ENCODE measurements at places on chromosomes 3 and 15.

GRCh38 chr3:133364704-133365103, 35.2 kb upstream of the BFSP2 start:
- no peak for DNase-seq

- DNase-seq, result no peak
Observed at GRCh38 chr15:98794211-98794610, 145.9 kb downstream of the IGF1R start.

GRCh38 chr3:194278186-194278845, 72.8 kb downstream of the CPN2 start:
- no peak for DNase-seq

- no peak for DNase-seq
Observed at GRCh38 chr3:13111173-13111872, 38.1 kb upstream of the IQSEC1 start.

DNA sequence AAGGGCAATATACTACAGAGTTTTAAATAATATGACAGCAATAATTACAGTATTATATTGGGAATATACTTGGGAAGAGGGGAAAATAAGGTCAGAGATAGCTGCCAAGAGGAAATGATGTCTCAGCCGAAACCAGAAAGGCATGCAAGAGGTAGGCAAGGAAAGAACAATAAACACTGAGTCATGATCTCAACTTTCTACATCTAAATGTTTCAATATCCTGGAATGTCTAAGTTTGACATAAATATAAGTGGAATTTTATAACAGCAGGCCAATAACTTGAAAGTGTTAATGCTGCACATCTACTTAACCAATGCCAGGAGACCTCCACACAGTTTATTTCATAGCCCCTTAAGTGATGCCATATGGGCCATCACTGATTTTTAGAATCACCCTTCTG, 99.8 kb upstream of the CPNE4 start:
- no peak for DNase-seq

DNA sequence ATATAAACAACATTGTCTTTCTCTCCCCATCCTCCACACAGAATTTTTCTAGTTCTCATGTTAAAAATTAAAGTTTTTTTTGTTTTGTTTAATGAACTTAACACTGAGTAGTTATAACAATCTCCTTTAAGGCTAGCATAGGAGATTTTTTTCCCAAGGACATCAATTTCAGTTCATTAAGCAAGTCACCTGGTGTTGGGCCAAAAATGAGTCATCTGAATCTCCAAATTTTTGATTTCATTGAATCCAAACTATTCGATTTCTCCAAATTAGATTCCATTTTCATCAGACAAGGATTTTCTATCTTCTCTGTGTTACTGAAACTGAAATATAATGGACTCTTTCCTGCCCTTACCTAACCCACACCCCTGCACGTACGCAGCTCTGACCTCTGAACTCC, 631.4 kb upstream of the MDFIC2 start:
- DNase-seq, result no peak

- no peak for DNase-seq
Observed at GRCh38 chr15:88725305-88726210, 77.7 kb upstream of the ACAN start.

GRCh38 chr3:28590860-28591259, 242.2 kb upstream of the AZI2 start:
- DNase-seq, result no peak

GRCh38 chr3:187662848-187663409, 7.3 kb downstream of the SST start:
- DNase-seq, result no peak

- DNase-seq, result no peak
Observed at GRCh38 chr3:49313896-49314688, 25.8 kb downstream of the USP4 start.

DNA sequence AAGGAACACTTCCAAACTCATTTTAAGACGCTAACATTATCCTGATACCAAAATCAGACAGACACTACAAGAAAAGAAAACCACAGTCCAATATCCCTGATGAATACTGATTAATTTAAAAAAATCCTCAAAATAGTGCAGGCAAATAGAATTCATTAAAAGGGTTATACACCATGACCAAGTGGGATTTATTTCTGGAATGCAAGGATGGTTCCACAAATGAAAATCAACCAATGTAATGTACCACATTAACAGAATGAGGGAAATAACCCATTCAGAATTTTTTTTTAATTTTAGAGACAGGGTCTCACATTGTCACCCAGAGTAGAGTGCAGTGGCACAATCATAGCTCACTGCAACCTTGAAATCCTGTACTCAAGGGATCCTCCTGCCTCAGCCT, 17.3 kb upstream of the AP4E1 start:
- no peak for DNase-seq

GRCh38 chr3:105653868-105654267, 214.9 kb downstream of the CBLB start:
- no peak for DNase-seq

- DNase-seq, result no peak
Observed at GRCh38 chr15:39145854-39146625, 434.8 kb upstream of the THBS1 start.

GRCh38 chr3:59052803-59053411, 3.1 kb upstream of the CFAP20DC start:
- DNase-seq, result no peak

GRCh38 chr15:63968700-63969099, 77.6 kb downstream of the DAPK2 start:
- DNase-seq, result no peak
